RPMI8226 (cell line): ENCODE measurements at places on chromosomes 5 and 9.

DNA sequence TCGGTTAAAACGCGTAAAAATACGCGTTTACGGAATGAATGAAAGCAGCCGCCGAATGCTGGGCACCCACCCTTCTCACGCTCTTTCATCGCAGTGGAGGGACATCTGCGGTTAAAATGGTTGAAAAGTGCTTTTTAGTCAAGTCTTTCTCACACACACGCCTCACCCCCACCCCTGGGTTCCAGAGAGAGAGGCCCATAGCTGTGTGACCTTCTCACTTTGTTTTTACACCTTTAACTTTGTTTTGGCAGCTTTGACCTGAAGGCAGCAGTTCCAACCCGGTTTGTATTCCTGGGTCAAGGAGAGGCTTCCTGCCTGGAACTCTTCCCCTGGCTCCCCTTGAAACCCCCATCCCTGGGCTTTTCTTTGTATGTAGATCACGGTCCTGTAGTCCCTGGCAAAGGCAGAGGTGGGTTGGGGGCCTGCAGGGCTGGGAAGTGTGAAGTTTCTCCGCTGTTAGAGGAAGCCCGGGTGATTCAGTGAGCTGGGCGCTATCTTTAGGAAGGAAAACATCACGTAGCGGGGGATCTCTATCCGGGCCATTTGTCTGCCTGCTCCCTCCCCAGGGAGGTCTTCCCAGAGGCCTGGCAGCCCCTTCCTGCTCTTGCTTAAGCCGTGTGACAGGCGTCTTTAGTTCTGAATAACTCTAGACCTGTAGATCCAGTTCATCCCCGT is 29.6 kb downstream of the SPRY4 start:
- DNase-seq, result no peak

- no peak for DNase-seq
Observed at GRCh38 chr9:37954581-37954981, 50.7 kb upstream of the SLC25A51 start.

DNA sequence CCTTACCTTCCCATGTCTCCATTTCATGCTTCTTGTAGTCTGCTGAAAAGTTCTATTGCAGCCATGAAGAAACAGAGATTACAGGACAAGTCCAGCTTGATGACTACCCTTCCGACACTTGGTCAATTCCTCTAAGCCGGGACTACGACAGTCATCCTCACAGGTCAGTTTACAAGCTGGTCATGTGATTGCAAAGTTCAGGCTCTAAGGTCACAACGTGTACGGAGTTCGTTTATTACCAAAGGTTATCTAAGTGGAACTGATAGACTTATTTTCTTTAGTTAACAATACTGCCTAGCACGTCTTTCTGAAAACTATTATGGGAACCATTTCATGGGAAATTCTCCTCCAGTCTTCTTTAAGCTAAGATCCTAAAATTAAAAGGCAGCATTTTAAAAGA is 88.5 kb upstream of the NR5A1 start:
- no peak for DNase-seq

DNA sequence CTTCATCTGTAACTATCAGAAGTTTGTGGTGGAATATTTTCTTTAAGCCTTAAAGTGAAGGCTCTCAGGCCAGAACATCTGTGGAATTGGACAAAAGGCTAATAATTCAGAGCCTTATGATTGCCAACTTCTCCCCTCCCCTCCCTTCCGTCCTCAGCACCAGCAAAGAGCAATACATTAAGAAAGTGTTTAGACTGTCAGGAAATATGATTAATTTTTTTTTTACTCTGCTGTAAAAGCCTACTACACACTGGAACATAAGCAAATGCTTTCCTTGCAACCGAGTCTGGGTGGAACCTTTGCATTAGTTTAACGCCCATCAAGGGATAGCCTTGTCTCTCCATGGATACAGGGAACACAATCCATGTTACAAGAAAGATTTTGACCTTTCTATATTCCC is 110.3 kb upstream of the TARS1 start:
- DNase-seq, result no peak

DNA sequence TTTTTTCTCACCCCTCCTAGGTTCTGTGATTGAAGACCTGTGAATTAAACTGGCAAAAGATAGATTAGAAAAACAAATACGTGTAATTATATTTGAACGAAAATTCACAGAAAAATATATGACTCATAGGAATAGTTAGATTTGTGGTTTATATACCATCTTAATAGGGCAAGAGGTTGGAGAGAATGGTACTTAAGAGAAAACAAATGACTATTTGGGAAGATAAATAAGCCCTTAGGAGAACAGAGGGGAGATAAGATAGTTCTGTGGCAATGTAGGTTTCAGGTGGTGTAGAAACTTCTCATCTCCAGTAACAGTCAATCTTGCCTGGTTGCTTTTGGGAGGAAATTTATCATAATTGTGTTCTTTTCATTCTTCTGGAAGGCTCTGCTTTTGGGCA is 122.0 kb downstream of the PRDM9 start:
- no peak for DNase-seq

- no peak for DNase-seq
Observed at GRCh38 chr9:125732562-125732961, 14.6 kb upstream of the PBX3 start.

DNA sequence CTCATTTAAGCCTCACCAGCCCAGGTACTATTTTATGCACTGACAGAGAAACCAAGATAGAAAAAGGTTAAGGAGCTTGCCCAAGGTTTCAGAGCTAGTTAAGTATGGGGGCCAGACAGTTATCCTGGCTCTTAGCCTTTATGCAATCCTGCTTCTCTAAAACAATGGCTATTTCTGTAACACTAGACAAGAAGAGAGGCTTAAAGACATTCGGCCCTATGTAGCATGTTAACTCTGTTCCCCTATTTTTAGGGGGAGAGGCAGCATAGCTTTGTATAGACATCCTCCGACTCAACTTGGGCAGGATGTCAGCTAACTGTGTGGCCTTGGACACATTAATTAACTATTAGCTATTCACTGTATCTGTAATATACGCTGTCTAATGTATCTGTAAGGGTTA is 54.6 kb downstream of the LHFPL2 start:
- no peak for DNase-seq

- DNase-seq, result peak; percentile 10
Observed at GRCh38 chr5:72511366-72511765, 4.2 kb upstream of the ZNF366 start.

GRCh38 chr5:72458407-72458806 is 48.8 kb downstream of the ZNF366 start:
- peak; percentile 20 for DNase-seq

- DNase-seq, result no peak
Observed at GRCh38 chr9:106860721-106861639, 2.0 kb upstream of the ZNF462 start.

DNA sequence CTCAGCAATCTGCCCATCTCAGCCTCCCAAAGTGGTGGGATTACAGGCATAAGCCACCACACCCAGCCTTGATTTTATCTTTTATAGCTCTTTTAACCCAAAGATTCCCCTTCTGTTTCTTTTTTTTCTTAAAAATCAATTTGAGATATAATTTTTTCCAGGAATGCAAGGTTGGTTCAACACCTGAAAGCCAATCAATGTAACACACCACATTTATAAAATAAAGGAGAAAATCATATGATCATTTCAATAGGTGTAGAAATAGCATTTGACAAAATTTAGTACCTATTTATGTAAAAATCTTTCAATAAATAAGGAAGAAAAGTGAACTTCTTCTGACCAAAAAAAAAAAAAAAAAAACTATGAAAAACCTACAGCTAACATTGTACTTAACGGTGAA is 3.7 kb upstream of the ASS1 start:
- DNase-seq, result no peak

GRCh38 chr5:157487358-157487757 is 27.3 kb downstream of the NIPAL4 start:
- DNase-seq, result peak; percentile 63

DNA sequence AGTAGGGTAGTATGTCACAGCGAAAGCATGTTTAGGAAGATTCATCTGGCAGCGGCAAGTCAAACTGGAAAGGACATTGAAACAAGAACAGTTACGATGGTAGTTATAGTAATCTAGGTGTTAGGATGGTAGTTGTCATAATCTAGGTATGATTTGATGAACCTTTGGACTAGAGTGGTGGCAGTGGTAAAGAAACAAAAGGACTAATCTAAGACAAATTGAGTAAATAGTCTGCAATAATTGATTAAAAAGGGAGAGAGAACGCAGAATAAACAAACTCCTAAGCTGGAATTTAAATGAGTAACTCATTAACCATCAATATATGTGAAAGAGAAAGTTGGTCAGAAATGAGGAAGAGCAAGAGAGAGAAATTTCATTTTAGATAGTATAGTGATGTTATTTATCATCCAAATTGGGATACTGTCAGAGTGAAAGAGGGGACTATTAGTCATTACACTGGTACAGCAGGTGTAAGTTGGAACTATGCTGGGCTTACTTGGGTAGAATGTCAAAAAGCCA is 56.8 kb downstream of the MTREX start:
- no peak for DNase-seq

DNA sequence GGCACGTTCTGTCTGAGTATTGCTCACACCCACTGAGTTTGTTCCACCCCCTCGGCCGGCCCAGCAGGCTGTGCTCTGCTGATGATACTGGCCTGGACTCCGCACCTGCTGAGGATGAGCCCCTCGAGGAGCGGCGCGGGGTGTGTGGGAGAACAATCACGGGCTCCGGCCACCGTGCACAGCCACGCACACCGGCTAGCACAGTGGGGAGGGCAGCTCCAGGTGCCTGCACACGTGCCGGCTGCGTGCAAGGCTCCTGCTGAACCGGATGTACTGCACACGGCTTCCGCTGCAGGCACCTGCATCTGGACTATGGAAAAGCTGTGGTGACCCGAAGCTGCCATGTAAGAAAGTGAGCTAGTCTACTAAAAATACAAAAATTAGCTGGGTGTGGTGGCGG is 485.2 kb upstream of the CDH9 start:
- no peak for DNase-seq

DNA sequence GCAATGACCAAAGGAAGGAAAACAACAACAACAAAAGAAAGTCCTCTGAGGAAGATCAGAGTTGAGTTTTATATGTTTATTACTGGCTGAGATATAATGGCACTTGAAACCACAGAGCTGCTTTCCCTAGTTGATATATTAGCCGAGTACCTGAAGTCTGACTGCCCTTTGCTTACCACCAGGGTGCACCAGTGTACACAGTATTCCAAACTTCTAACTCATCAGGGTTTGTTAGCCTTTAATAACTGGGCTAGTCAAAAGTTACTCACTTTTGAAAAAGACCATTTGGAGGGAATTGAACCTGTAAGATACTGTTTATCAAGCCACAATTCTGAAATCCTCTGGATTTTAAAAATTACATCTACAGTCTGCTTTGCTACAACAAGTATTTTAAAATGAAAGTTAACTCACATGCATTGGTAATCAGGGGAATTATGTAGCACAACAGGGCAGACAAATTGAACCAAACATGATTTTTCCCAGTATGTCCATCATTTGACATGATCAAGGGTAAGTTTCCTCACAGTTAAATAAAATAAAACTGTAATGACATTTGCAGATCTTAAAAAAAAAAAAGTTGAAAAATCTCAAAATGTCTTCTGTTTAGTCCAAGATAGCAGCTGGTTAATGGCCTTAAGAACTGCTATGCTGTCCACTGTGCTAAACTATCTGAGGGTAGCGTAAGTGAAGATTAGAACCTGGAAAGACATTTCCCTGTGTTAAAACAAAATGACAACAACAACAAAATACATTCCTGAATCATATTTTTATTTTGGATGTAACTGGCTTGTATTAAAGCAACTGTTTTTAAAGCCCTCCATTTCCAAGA is 57.3 kb upstream of the C6 start:
- DNase-seq, result peak; percentile 46

DNA sequence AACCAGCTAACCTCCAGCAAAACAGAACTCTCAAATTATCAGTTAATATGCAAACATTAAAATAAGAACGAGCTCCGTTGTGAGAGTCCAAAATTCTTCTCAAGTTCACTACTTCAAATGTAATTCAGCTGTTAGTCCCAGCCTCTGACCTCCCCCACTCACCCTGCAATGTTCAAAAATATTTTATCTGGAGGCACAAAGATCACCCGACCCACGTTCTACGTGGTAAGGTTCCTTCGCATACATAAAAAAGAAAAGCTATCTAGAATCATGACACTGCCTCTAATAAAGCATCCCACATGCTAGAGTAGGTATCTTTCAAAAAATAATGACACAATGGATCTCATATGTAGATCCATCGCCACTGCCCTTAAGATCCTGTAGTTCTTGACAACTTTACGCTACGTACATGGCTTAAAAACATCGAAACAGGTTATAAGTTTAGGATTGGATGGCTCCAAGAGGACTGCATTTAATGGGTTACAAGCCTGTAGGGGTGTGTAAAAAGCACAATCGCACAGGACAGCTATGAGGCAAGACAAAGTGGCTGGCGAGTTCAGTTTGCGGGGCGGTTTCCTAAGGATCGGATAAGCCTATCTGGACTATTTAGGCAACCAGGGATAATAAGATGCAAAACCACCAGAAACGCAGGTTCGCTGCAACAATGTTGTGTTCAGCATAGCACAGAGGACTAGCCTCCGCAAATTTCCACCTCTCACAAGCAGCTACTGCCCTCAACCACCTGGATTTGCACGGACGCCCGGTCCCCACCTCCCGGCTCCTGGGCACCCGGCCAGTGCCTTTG is 969 bp downstream of the CLK4 start:
- DNase-seq, result no peak

GRCh38 chr9:14526504-14526903 is 166.7 kb downstream of the ZDHHC21 start:
- no peak for DNase-seq

- no peak for DNase-seq
Observed at GRCh38 chr9:106643211-106643930, 219.6 kb upstream of the ZNF462 start.

- DNase-seq, result no peak
Observed at GRCh38 chr9:131826053-131826452, 86.2 kb upstream of the RAPGEF1 start.

DNA sequence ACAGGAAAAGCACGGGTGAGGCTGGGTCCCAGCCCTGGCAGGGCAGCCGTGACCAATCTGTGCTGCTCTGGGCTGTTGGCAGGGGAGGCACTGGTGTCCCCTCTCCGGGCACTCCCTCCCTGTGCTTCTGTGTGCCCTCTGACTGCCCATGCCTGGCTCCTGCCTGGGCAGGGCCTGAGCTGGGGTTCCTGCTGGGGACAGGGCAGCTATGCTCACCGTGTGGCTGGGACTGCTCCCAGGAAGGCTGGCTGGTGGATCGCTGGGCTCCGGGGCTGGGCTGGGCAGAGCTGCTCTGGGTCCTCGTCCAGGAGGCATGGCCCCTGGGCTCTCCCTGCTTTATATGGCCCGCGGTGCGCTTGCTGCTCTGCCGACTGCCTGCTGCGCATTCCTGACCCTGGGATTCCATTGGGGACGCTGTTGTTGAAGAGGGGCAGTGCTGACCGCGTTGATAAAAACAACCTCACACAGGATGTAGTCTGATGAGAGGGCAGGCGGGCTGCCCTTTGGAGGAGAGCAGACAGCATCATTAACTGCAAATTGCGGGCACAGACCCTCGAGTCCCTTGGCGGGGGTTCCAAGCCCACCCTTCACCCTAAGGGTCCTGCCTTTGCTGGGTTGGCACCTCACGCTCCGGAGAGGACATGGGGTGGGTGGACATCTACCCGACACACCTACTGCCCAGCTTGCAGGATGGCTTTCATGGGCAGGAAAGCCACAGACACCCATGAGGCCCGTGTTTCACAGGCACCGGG is 955 bp downstream of the QRFP start:
- DNase-seq, result no peak

GRCh38 chr9:21873540-21874221 is 71.2 kb downstream of the MTAP start:
- DNase-seq, result no peak
